Astrocyte of the hippocampus (primary cell): ENCODE measurements at places on chromosomes 3 and 15.

DNA sequence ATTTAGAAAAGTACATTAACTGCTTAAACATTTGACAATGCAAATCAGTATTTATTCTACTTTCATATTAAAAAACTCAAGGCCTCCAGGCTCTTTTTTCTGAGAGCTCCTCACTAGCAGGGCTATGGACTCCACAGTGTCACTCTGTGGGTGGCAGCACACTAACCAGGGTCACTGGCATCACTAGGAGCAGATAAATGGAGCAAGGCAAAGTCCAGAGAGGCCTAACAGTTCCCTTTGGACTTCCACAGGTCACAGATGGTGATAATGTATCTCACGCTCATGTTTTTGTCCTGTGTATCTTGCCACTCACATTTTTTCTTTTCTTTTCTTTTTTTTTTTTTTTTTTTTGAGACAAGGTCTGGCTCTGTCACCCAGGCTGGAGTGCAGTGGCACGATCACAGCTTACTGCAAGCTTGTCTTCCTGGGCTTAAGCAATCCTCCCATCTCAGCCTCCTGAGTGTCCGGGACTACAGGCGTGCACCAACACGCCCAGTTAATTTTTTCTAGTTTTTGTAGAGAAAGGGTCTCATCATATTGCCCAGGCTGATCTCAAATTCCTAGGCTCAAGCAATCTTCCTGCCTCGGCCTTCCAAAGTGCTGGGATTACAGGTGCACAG is 7.8 kb downstream of the SPG21 start:
- DNase-seq, result no peak

DNA sequence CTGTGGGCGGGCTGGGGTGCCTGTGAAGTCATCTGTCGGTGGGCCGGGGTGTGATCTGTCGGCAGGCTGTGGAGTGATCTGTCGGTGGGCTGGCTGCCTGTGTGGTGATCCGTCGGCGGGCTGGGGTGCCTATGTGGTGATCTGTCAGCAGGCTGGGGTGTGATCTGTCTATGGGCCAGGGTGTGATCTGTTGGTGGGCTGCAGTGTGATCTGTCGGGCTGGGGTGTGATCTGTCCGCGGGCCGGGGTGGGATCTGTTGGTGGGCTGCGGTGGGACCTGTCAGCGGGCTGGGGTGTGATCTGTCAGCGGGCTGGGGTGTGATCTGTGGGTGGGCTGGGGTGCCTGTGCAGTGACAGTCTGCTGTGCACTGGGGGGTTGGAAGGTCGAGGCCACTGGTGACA is 204.5 kb downstream of the XXYLT1 start:
- DNase-seq, result no peak

DNA sequence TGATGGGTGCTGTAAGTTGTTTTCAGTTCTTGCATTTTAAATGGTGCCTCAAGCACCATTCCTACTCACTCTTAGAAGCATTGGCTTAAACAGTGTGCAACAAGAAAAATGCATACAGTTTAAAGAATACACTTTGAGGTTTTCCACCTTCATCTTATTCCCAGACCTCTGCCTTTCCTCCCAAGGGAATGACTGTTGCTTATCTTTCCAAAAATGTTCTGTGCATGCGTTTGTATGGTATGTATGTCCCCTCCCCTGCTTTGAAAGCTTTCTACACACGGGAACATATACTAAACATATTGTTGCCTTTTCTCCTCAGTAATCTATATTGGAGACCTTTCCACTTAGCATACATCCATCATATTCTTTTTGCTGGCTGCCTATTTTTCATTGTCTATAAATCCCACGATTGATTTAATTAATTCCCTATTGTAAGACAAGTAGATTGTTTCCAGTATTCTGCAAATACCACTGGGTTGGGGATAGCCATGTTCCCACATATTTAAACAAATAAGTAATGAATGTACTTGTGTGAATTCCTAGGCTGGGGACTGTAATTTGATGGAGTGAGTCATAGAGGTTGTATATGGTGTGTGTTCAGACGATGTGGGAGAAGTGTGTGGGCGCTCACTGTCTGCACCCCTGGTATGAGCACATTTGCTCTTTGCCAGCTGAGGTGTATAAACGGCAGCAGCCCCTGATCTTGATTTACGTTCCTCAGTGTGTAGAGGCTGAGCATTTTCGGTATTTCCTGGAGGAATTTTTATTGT is 5.8 kb downstream of the TRAK1 start:
- DNase-seq, result peak; percentile 67

DNA sequence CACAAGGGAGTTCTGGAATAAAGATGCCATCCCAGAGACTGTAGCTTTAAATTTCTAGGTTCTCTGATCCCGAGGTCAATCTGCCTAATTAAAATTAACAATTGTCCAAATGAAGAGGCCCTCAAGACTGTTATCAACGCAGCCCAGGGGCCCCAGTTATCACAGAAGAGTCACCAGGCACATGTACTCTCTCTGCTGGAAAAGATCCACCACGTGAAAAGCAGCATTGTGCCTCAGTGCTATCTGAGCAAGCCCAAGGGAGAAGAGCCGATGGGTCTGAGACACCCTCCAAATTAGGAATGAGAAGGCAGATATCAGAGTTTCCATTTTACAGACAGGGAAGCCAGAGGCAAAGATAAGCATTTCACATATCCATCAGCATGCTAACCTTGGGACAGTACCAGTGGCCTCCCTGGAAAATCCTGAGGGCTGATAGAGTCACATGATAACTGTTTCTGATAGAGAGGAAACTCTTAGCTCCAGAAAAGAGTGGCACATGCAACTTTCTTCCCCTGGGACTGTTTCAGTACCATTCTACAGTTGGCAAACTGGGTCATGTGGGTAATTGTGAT is 55.5 kb downstream of the ITGB5 start:
- DNase-seq, result no peak

GRCh38 chr3:188772886-188773285 is 398.9 kb upstream of the TPRG1 start:
- peak; percentile 74 for DNase-seq

DNA sequence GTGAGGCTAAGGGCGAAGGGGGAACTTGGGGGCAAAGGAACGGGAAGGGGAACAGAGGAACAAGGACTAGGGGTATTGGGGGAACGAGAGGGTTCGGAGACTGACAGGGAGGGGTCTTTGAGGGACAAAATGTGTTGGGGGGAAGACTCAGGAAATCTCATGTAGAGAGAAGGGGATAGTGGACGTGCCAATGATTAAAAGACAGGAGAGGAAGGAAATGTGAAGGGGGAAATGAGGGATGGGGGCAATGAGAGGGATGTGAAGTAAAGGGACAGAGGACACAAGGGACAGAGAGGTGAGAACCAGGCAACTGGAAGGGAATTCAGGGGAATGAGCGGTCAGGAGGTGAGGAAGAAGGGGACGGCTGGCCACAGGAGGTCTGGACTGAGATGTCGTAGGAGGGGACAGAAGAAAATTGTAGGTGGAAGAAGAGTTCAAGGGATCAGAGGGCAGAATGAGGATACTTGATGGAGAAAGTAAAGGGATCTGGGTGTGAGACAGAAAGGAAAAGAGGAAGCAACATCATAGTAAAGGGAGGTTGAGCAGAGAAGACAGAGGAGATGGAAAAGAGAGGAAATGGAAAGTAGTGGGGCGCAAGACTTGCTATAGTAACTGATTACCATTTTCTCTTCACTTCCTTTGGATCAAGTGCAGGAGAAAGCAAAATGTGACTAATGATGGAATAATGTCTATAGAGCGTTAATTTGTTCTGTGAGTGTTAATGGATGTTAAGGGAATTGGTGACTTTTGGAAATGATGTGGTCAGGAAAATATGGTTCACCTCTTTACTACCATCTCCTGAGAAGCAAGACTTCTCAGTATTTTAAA is 749 bp downstream of the RAB8B start:
- no peak for DNase-seq

GRCh38 chr3:50687127-50687751 is 12.5 kb downstream of the DOCK3 start:
- DNase-seq, result peak; percentile 73

DNA sequence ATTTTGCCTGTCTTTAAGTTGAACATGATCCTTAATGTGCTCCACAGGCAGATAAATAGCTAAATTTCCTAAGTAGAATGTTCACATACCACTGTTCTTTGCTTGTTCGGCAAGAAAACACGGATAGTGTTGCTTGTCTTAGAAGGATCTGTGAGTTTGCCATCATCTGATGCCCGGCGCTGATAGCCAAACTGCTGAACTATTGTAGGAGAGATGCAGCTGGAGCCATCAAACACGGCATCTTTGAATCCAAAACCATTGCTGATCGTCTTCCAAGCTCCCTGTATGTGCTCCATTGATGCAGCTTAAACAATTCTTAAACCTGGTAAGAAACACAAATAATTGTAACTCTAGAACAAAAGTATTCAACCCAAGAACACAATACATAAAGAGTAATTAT is 45.5 kb downstream of the RAF1 start:
- DNase-seq, result no peak

GRCh38 chr15:58457466-58457965 is 25.7 kb downstream of the LIPC start:
- peak; percentile 45 for DNase-seq

- no peak for DNase-seq
Observed at GRCh38 chr3:140359233-140359995, 318.4 kb upstream of the TRIM42 start.

GRCh38 chr3:60303160-60303559 is 948.1 kb downstream of the FHIT start:
- peak; percentile 42 for DNase-seq

- DNase-seq, result no peak
Observed at GRCh38 chr3:78153973-78154372, 1114.1 kb downstream of the ROBO2 start.
